ENCODE measurements at places on chromosomes 11 and 22.
A peak's percentile ranks its signal among the peaks of the same experiment; 100 is the strongest.

GRCh38 chr11:17381156-17381555, 7.3 kb downstream of the KCNJ11 start:
- no peak for DNase-seq

DNA sequence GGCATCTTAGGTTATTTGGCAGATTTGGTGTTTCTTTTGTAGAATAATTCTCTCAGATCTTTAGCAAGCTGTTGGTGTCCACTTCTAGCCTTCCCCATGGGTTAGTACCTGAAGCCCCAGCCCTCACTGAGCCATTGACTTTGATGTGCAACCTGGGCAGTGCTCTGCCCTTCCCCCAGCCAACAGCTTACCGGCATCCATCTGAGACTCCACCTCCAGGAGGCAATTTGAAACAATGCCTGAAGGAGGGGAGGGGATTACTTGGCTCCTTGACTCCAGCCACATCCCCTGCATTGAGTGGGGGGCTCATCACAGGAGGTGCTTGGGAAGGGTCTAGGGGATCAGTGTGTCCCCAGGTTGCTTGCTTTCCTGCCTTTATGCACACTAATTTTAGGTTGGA, 114.8 kb downstream of the TRIM29 start:
- no peak for DNase-seq

DNA sequence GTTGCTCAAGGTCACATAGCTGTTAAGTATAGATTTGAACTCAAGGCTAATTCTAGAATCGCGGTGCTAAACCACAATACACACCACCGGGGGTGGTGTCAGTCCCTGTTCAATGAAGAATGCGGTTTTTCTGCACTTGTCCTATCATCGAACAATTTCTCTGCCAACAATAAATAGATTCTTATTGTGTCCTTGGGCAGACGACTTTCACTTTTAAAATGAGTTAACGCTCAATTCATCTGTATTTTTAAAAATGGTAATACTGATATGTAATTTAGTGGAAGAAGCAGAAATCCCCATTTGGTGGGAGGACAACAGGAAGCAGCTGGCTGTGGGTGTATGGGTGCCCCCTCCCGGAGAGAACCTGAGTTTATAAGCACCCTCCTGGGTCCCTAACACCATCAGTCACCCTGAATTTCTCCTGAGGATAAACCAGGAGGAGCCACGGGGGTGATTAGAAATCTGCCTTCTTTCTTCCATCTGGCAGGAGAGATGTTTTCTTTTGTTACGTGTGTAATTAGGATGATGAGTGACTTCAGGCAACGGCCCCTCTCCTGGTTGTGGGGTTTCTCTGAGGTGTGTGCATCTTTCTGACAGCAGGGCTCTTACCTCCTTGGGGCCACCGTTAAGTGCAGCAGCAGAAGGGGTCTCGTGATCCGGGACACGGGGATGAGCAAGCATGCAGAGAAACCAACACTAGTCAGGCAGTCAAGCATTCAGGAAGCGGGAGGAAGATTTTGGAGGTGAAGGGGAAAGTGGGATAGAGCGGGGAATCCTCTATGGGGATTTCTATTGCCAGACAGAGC, 87.7 kb downstream of the GRAMD1B start:
- no peak for DNase-seq

DNA sequence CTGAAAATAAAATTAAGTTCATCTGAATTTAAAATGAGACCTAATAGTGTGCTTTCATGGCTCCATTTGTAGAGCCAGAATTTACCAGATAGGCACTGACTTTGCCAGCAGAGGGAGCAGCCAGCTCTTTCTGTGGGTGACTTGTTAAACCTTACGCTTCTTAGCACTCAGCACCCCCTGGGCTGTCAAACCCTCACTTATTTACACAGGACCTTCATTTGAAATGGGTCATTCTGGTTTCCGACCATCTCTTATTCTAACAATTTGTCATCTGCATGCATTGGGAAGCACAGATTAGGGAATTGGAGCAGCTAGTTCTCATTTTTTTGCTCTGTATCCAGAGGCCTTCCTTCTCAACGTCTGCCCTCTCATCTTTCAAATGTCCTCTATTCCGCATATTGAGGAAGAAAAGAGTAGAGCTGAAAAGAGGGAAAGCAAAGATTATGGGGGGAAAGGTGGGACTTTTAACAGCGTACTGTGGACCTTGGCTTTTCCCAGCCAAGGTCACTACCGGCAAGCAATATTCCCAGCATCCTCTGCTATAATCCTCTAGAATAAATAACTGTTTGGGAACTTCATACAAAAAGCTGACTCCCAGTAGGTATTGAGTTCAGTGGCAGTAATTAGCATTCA, 3.1 kb downstream of the ASRGL1 start:
- DNase-seq = no peak

DNA sequence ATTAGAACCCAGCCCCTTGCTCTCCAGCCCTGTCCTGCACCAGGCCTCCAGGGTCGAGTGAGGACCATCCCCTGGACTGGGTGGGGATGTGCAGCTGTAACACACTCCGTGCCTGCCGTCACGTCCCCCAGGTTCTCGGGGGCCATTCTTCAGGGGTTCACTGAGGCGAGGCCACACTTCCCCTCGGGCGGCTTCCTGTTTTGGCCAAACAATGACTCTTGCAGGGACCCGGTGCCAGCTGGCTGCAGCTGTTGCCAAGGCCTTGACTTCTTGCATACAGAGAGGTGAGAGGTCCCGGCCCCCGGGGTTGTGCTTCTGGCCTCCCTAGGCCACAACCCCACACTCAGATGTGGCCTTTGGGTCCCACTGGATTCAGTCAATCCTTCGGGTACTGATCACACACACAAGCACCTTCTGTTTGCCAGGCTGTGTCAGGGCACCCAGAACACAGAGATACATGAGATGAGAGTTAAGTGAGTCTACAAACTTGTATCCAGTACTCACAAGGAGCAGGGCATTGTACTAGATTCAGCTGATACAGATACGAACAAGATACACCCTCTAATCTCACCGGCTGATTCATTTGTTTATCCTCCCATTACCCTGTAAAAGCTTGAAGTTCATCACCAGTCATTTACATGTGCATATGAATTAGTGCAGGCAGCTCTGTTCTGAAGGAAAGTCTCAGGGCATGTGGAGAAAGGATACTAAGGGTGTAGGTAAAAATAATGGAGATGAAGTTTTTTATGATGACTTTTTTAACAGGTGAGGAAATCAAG, 32.9 kb downstream of the LRRC32 start:
- DNase-seq = peak; percentile 82

DNA sequence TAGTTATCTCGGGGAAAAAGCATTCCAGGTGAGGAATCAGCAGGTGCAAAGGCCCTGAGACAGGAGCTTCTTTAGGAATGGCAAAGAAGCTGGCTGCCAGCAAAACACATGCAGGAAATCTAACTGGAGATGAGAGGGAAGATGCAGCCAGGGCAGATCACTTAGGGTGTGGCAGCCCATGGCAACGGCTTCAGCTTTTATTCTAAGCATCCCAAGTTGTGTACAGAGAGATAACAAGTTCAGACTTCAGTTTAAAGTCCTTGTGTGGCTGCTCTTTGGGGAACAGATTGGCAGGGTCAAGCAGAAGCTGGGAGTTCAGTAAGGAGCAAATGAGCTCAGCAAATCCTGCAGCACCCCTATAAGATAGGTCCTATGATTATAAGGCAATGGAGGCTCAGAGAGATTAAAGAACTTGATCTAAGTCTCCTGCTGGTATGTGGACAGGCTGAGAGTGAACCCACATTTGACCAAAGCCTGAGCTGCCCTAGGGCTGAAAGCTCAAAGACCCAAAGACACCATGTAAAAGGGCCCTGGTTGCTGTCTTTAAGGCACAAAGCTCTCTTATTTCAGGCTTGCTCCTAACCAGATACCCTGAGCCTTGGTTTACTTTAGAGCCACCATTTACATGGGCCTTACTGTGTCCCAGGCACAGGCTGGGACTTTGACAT, 466.8 kb downstream of the SOX6 start:
- DNase-seq = no peak

- no peak for DNase-seq
Observed at GRCh38 chr11:86477495-86478155, 102.9 kb downstream of the CCDC81 start.

All from osteocyte (in vitro differentiated cells).